ENCODE measurements at places on chromosomes 12 and 14.

DNA sequence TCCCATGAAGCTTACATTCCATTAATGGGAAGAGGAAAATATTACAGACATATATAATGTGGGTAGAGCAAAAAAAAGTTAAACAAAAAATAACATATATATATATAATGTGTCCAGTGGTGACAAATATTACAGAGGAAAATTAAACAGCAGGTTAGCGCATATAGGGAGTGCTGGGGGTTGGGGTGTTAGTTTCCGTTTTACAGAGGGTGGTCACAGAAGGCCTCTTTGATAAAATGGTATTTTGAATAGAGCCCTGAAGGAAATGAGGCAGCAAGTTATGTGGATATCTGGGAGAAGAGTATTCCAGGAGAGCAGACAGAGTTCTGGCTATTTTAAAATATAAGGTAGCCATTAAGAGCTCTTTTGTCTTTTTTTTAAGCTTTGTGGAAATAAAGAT, 73.2 kb downstream of the DCAF5 start:
- DNase-seq = no peak

- no peak for DNase-seq
Measured at GRCh38 chr14:52852810-52853521, 61.6 kb upstream of the GNPNAT1 start.

DNA sequence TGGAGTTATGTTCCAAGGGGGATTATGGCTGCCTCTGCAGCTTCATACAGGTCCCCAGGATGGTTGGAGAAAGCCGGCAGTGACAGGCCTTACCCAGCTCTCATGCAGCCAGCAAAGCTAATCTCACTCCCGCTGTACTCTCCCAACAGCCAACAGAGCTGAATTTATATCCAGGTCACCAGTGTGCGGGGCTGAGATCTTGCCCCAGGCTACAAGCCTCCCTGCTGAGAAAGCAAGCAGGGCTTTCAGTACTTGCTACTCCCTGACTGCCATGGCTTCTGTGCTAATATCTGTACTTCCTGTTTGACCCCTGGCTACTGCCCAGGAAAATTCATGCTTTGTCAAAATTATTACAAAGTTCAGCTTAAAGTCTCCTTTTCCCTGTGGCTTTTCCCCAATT, 92.9 kb downstream of the ATP23 start:
- no peak for DNase-seq

DNA sequence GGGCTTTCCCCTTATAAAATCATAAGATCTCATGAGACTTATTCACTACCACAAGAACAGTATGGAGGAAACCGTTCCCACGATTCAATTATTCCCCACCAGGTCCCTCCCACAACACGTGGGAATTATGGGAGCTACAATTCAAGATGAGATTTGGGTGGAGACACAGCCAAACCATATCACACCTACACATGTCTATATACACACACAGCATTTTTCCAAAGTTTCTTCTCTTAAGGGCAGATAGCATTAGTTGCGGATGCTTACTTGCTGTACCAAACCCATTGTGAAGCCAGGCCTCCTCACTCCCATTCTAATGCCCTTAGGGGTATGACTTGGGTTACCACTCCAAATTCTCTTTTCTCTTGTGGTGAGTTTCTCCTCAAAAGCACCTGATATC, 104.1 kb upstream of the RAP1B start:
- no peak for DNase-seq

GRCh38 chr12:128388461-128389000, 121.6 kb downstream of the TMEM132C start:
- no peak for DNase-seq

DNA sequence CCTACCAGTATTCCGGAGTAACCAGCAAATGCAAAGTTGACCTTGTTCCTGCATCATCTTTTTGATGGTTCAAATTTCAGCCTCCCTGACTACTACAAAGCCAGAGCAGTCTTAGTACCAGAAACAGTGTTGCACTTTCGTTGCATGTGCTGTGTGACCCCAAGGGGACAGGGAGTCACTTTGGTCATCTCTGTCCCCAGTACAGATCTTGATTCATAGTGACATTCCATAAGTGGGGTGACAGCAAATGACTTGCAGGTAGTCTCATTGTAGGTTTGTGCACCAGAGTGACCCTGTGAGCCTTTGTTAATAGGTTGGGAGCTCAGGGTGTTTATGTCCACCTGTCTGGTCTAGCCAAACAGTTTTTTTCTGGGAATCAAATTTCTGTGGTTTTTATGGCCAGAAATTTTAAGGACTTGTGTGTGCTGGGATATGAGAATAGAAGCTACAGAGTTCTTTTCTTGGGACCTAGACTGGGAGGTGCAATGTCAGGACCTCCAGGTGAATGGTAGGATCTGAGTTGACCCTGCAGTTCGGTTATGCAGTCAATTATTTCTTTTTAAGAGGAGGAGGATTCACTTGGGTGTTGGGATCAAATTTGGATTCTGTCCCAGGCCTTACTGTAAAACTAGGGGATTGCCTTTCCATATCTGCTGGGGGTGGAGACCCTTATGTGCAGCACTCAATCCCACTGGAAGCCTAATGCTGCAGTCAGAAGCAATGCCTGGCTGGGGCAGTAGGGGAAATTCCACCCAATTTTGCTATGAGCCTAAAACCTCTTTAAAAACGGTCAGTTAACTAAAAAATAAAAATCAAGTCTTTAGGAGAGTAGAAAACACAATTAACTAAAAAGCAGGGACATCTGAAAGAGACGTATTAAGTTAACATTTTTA, 10.1 kb downstream of the EIF5 start:
- DNase-seq = no peak

DNA sequence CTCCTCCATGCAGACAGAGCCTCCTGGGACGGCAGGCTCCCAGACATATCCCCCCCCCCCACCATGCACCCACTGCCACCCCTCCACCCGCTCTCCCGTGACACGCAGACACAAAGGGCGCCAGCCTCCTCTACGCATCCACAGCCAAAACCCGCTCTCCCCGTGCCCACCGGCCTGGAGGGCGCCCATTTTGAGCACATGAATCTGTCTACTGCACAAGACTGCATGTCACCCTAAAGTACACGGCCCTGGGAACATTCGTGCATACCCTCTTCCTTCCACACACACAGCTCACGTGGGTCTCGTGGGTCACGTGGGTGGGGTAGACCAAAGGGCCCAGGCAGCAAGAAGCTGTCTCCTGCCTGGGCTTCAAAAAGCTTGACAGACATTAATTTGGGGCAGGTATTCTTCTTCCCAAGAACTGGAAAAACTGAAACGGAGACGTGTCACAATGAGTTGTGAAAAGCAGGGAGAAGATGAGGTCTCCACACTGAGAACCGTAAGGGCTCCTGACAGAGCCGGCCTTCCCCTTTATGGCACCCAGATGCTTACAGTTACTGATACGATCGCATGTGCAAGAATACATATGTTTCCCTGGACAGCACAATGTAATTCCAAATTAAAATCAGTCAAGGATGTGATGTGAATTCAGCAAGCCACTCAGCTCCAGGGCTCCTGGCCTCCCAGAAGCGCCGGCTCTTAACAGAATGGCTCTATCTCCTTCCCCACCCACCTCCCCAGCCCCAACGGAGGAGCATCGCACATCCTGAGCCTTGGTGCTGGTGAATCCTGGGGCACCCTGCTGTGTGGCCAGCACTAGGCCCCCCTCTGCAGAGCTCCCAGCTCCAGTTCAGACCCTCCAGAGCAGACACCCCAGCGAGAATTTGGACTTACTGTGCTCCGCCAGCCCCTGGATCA, 1.9 kb downstream of the TGFB3 start:
- DNase-seq = peak; percentile 11

All from fibroblast of skin of right biceps (primary cell).